ENCODE measurements at places on chromosomes 5 and 9.

DNA sequence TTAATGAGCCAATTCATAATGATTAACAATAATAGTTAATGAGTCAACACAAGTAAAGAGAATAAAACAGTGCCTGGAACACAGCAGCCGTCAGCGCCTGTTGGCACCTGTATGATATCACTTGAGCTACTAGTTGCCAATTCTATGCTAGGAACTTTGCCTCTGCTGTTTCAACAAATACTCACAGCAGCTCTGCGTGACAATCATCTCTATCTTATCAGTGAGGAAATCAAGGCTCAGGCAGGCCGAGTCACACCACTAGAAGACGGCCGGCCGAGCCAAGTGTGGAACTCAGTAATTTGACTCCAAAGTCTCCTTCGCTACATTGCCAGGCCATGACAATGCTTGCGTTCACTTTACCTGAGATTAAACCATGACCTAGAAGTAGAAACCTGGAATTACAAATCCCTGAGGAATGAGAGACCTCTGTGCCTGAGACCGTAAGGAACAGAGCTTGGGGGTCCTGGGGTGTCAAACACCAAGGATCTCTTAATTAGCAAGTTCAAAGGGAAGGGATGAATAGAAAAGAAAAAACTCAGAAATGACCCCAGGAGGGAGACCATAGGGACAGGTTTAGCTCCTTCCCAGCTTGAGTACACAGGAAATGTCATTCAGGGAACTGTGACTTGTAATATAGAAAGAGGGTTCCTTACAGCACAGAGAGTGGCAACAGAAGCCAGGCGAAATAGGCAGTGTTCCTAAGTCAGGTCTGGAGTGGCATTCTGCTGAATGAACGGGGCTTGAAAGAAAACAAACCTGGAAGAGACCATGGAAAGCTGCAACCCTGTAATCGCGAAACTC lies 109.1 kb downstream of the SUSD1 start:
- peak; percentile 82 for DNase-seq

DNA sequence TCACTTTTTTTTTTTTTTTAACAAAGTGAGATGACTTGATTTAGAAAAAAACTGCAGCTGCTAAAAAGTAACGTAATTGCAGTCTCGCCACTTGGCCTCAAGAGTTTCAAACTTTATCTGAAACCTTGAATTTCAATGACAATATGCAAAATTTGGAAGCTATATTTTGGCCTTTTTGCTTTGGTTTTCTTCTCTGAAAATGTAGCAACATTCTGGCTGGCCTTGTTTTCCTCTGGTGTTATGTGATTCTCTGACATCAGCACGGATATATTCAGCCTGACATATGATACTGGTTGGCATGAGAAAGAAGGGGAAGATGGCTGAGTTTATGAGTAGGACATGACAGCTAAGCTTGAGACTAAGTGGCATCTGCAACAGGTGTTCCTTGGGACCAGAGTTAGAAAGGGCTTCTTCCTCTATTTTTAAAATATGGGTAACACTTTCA lies 136.5 kb downstream of the MEF2C start:
- DNase-seq: no peak

DNA sequence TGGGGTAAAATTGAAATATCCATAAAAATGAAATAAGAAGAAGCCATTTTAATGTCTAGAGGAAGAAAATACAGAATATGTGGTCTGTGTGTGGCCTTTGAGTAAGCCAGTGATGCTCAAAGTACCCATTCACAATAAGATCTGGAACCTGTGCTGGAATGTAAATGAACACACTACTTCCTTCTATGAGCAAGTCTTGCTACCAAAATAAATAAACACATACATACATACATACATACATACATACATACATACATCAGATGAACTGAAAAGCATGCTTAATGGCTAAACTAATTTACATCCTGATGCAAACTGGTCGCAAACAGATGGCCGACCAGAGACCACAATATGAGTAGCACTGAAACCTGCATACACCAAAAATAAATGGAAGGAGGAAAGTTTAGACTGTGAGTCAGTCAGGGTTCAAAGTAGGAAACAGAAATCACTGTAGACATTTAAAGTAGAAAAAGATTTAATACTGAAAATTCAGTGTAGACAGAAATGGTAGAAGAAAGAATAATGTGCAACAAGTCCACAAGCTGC lies 317.6 kb downstream of the CAAP1 start:
- DNase-seq: no peak

DNA sequence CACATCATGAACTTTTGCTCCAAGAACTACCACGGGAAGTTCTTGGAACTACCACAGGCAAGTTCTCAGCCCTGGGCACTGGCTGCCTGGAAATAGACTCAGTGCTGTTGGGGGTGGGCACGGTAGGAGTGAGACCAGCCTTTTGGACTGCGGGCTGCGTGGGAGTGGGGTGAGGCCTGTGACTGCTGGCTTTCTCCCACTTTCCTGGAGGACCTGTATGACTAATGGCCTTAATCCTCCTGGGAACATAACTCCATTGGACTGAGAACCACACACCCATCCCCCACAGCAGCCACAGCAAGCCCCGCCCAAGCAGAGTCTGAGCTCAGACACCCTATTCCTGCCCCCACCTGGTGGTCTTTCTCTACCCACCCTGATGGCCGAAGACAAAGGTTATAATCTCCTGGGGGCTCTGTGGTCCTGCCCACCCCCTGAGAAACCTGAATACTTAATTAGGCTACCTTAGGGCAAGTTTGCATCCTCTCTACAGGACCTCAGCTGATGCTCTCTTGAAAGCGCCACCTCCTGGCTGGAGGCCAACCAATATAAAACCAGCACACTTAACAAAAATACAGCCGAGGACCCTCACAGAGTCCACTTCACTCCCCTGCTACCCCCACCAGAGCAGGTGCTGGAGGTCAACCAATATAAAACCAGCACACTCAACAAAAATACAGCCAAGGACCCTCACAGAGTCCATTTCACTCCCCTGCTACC lies 112.6 kb downstream of the CACNA1B start:
- DNase-seq: no peak

GRCh38 chr9:35618854-35619799 lies 914 bp upstream of the CD72 start:
- no peak for DNase-seq

GRCh38 chr5:153907170-153907775 lies 131.4 kb downstream of the FAM114A2 start:
- no peak for DNase-seq

DNA sequence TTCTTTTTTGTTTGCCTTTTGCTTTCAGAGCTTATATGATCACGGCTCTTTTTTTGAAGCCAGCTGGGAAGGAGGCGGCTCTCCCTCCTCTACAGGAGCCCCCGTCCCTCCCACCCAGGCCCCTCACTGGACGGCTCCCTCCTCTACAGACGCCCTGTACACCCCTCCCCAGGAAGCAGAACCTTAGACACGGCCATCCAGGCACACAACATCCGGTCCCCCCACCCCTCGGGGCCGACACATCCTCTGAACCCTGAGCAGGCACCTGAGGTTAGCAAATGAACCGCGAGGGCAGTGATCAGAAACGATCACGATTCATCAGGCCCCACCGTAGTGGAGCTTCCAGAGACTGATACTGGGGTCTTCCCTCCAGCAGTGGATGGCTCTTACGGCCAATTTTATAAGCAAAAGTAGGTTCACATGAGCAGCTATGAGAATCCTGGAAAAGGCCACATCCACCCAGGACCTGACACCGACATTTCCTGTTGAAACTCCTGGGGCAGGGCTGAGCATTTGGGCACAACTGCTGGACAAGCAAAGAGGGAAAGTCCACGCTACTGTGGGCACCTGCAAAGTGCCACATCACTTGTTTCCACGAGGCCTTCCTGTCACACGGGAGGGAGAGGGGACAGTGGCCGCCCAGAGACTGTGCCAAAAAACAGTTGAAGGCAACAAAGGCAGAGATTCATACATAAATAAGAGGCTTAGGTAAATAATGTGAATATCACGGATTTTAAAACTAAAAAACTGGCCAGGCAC lies 78.9 kb downstream of the SEMA4D start:
- no peak for DNase-seq

GRCh38 chr9:17269799-17270198 lies 135.0 kb downstream of the CNTLN start:
- DNase-seq: no peak

DNA sequence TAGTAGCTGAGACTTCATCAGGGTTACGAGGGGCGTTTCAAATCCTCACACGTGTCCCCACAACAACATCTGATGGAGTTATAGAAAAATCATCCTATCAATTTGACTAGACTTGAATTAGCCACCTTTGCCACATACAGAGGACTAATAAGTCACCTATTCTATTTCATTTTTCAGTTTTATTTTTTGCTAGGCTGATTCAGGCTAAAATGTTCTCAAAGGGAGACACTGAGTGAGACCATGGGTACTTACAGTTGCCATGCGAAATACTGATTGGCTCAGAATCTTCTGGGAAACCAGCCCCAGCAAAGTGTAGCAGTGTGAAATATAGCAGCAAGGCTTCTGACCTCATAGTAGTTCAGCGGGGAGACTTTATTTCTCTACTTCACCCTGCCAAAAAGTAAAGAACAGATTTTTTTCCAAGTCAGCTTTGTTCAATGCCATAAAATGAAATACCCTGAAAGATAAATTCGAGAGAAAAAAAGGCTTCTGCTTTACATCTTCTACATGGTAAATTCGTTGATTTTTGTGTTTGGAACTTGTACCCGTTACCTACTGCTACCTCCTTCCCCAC lies 69.9 kb downstream of the SEMA6A start:
- DNase-seq: no peak

- no peak for DNase-seq
Measured at GRCh38 chr5:87190687-87191086, 77.0 kb upstream of the RASA1 start.

DNA sequence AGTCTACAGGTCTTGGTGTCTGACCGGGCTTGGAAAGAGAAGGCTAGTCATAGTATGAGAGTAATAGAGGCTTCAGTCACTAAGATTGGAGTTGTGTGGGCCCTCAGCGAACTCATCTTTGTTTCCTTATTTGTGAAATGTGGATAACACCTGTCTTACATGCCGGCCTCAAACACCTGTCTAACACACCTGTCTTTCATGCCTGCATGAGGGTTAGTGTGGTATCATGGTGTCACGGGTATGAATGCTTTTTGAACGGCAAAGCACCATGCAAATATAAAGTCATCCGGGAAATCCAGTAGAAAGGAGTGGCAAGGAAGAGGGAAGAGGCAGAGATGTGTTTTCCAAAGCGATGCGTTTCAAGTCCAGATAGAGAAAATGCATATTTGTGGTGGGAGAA lies 25.5 kb downstream of the GRAMD2B start:
- no peak for DNase-seq

- peak; percentile 27 for DNase-seq
Measured at GRCh38 chr5:172789687-172790495, 18.9 kb upstream of the DUSP1 start.

- no peak for DNase-seq
Measured at GRCh38 chr9:76619640-76620039, 144.6 kb upstream of the PCA3 start.

DNA sequence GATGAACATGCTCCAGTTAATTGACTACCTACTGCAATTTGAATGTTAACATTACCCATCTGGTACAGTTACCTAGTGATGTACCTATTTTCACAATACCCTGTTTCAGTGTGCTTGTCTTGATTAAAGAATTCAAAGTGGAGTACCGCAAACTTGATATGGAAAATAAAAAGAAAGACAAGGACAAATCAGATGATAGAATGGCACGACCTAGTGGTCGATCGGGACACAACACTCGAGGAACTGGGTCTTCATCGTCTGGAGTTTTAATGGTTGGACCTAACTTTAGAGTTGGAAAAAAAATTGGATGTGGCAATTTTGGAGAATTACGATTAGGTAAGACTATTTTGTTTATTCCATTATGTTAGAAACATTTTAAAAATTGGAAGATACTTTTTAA lies 33.5 kb downstream of the CSNK1G3 start:
- peak; percentile 28 for DNase-seq

- DNase-seq: no peak
Measured at GRCh38 chr5:132457371-132458225, 33.0 kb downstream of the IRF1 start.

DNA sequence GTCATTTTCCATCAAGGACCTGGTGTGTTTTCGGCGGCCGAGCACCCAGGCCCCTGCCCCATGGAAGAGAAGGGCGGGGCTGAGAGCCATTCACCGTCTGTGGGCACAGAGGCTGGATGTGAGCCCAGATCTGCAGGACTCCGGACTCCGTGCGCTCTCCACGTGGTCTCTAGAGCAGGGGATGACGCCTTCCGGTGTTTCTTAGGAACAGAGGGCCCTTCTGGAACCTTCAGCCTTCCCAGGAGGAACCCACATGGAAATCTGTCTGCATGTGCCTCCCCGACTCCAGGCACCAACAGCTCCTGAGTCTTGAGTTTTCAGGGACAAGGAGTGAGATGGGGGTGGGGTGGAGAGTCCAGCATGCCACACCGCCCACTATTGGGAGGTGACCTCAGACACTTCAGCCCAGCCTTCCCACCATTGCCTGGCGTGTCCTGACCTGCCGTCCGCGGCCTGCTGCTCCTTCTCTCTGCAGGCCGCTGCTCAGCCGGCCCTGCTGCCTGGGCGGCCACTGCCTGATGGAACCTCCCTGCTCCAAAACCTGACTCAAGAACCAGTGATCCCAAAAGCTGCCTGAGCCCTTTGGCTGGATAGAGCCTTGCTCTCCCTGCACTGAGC lies 2.4 kb upstream of the RXRA start:
- DNase-seq: peak; percentile 78

- DNase-seq: peak; percentile 45
Measured at GRCh38 chr9:38417003-38417945, 7.0 kb downstream of the IGFBPL1 start.

- no peak for DNase-seq
Measured at GRCh38 chr5:37803487-37803886, 36.4 kb downstream of the GDNF start.

- DNase-seq: no peak
Measured at GRCh38 chr5:91416491-91416890, 33.4 kb upstream of the ARRDC3 start.

GRCh38 chr5:98570661-98571191 lies 202.7 kb upstream of the RGMB start:
- DNase-seq: no peak

- no peak for DNase-seq
Measured at GRCh38 chr5:107213025-107213424, 457.7 kb downstream of the EFNA5 start.

- DNase-seq: no peak
Measured at GRCh38 chr9:37407468-37407867, 15.0 kb upstream of the GRHPR start.

DNA sequence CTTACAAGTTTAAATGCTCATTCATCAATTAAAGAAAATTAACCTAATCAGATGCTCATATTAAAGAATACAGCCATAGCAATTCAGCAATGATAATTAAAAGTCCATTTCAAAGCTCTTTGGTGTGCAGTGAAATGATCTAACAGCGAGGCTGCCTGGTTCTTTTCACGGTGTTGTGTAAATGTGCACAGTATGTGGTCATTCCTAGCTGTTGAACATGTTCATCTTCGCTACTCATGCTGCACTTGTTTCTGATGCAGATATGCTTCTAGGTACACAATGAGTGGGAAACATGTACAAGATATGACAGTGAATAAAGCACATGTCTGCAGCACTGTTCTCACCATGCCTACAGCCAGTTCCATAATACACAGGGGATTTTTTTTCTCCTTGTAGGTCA lies 163.5 kb downstream of the NR2F1-AS1 start:
- DNase-seq: no peak

GRCh38 chr5:158821331-158821730 lies 278.4 kb downstream of the EBF1 start:
- no peak for DNase-seq

- DNase-seq: no peak
Measured at GRCh38 chr9:34687276-34688030, 3.6 kb downstream of the CCL19 start.

Data from colonic mucosa (tissue), 4 donors.